ENCODE measurements at places on chromosomes 11 and 22.
A peak's percentile ranks its signal among the peaks of the same experiment; 100 is the strongest.

- DNase-seq = no peak
Observed at GRCh38 chr11:85114786-85115185, 512.4 kb downstream of the DLG2 start.

DNA sequence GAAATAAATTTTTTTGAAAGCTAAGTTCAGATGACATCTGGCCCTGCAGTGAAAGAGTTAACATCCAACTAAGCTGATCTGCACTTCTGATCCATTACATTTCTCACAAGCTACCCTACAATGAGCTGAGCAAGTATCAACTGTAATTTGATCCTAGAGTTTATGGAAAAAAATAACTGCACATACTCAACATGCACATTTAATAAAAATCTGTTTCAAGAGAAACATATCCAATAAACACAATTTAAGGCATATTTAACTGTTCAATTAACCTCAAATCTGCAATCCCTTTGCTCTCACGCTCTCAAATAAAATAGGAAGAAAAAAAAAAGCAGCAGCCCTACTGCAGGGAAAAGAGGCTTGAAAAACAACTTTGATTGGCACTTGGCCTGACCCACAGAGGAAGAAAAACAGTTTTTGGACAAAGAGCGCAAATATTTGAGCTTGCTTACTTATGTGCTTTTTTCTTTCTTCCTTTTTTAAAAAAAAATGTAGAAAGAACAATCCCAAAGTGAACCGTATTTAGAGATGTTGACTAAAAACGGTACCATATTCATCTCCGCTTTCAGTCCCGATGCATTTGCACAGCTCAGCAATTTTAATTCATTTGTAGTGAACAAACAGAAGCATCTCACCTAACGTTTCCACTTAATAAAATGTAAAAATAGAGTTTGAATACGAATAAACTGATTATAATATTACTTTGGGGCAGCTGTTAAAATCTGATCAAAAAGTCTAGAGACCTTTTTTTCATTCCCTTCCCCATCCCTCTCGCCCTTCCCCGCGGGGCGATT, 1.6 kb downstream of the SESN3 start:
- no peak for DNase-seq

DNA sequence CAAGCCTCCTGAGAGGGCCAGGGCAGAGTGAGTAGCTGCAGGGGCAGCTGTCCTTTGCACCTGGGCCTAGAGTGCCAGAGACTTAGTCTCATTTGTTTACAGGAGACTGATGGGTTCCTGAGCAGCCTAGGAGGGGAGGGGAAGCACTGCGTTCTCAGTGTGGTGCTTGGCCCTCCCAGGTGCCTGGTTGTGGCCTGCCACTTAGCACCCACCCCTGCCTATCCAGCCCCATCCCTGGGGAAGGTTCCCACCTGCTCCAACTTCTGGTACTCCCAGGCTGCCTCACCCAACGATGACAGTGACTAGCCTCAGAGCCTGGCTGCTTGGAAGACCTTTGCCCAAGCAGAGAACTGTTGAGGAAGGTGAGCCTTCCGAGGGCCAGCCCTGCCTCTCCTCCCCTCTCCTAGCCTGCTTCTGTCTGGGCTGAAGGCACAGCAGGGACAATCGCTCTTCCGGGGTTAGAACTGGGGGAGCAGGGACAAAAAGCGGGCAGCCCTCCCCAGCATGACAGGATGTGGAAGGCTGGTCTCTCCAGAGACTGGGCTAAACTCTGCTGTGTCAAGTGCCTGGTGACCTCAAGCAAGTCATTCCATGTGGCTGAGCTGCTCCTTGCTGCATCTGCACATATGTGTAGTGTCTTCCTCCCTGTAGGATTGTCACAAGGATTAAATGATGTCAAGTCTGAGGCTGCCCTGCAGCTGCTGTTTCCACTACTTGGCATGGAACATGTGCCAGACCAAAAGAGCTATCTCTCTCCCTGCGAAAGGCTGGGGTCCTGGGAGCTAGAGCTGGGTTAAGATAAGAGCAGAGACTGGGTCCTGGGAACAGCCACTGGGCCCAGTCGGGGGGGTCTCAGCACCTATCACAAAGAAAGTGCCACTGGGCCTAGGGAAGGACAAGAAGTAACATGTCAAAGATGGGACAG, 9.9 kb downstream of the KCNQ1OT1 start:
- DNase-seq = no peak

DNA sequence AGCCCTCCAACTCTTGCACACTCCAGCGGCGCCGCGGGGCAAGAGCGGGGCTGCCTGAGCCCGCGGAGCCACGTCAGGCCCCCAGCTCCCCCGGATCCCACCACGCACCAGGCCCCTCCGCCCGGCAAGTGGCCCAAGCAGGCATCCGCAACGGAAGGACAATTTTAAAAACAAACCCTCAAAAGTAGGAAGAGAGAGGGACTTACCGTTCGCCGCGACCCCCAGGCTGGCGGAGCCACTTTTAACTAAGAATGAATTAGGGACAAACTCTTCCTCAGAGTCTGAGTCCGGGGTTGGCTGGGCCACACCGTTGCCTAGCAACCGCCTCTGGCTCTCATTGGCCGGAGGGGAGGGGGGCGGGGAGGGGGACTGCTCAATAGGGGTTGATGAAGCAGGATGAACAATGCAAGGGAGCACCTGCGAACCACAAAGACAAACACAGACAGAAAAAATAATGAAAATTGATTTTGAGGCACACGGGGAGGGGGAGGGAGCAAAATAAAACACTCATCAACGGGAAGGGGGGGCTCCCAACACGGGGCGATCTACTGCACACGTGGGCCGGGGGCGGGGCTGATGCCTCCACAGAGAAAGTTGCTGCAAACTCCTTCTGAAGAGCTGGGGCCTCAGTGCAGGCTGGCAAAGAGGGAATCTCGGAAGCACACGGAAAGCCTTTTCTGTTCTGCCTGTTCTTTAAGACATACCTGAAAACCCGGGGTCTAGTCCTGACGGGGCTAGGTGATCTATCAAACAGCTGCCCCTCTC, 387.5 kb upstream of the NARS2 start:
- DNase-seq = no peak

GRCh38 chr11:45671246-45672171, 6.1 kb upstream of the CHST1 start:
- no peak for DNase-seq

- DNase-seq = no peak
Observed at GRCh38 chr11:134513585-134514120, 101.6 kb upstream of the B3GAT1 start.

DNA sequence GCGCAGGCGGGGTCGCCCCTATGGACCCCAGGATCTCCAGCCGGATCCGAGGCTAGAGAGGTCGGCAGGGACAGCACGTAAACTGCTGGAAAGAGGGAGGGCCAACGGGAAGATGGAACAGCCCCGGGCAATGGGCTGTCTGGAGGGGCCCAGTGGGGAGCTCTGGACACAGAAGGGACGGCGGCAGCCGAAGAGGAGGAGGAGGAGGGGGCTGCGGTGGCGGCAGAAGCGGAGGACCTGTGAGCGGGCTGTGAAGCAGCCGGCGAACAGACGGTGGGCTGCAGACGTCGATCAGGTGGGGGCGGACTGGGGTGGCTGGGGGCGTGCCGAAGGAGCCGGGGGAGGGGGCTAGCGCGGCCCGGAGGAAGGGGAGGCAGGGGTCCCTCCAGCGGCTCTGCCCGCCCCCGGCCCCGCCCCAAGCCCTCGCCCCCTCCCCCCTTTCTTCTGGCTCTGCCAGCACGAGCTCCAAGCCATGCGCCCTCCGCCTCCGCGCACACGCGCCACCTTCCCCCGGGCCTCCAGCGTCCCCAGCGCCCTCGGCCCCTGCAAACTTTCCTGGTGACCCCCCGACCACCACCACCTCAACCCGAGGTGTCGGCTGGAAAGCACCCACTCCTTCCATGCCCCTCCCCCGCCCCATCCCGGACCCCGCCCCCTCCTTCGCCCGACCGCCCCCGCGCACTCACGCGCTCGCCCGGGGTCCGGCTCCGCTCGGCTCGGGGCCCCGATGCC, 432 bp downstream of the TNKS1BP1 start:
- no peak for DNase-seq

DNA sequence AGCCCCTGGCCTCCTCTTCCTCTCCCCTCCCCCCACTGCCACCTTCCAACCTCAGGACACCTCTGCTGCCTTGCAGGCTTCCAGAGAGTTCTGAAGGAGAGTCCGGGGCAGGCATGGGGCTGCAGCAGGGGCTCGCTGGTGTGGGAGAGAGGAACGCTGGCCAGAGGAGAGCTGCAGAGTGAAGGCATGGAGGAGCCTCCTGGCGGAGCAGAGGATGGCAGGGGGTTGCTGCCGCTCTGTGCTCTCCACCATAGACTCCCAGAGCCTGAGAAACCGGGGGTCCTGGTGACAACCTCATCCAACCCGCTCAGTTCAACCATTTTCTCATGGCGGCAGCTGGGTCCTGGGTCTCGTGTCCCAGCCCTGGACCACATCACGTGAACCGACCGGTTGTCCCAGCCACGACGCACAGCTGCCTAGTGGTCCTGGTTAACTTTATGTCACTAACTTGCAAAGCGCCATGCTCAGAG, 17.5 kb downstream of the MRGPRG start:
- no peak for DNase-seq

DNA sequence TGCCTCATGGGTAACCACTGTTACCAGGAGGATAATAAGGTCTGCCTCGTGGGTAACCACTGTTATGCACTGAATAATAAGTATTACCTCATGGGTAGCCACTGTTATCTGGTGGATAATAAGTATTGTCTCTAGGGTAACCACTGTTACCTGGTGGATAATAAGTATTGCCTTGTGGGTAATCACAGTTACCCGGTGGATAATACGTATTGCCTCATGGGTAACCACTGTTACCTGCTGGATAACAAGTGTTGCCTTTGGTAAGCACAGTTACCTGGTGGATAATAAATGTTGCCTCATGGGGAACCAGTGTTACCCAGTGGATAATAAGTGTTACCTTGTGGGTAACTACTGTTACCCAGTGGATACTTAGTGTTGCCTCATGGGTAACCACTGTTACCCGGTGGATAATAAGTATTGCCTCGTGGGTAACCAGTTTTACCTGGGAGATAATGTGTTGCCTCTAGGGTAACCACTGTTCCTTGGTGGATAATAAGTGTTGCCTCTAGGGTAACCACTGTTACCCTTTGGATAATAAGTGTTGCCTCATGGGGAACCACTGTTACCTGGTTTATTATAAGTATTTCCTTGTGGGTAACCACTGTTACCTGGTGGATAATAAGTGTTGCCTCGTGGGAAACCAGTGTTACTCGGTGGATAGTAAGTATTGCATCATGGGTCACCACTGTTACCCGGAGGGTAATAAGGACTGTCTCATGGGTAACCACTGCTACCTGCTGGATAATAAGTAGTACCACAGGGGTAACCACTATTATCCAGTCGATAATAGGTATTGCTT, 10.6 kb upstream of the NXPE4 start:
- DNase-seq = no peak

DNA sequence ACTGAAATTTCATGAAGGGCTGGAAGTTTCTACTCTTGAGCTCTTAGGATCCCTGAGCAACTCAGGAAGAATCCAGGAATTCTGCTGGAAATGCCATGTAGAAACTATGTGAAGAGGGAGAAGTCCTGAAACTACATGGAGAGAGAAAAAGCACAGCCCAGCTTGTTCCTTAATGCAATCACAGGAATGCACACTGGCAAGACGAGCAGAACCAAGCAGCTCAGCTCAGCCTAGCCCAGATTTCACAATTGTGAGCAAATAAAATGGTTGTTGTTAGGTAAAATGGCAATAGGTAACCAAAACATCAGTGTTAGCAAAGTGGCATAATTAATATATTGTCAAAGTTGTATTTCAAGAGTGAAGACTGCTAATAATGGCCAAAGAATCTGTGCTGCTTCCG, 28.1 kb downstream of the ZNF214 start:
- no peak for DNase-seq

DNA sequence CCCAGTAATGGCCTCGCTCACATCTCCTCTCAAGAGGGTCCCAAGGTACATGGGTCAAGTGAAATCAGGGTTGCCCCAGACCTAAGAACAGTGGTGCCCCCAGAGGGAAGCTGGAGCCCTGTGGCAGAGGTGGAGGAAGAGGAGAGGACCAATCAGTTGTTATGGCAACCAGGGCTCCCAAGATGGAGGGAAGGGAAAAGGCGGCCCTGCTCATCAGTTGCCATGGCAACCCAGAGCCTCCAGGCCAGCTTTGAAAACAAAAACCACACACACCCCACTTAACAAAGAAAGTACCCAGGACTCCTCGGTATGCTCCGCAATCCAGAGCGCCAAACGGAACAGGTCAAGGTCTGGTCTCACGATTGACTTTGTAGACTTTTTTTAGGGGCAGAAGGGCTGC, 53.5 kb upstream of the SLC35C1 start:
- DNase-seq = no peak

GRCh38 chr22:40410272-40410671, 39.9 kb downstream of the SGSM3 start:
- no peak for DNase-seq

- DNase-seq = no peak
Observed at GRCh38 chr11:108871152-108871551, 206.3 kb downstream of the DDX10 start.

- DNase-seq = no peak
Observed at GRCh38 chr11:43135966-43136534, 175.7 kb upstream of the API5 start.

DNA sequence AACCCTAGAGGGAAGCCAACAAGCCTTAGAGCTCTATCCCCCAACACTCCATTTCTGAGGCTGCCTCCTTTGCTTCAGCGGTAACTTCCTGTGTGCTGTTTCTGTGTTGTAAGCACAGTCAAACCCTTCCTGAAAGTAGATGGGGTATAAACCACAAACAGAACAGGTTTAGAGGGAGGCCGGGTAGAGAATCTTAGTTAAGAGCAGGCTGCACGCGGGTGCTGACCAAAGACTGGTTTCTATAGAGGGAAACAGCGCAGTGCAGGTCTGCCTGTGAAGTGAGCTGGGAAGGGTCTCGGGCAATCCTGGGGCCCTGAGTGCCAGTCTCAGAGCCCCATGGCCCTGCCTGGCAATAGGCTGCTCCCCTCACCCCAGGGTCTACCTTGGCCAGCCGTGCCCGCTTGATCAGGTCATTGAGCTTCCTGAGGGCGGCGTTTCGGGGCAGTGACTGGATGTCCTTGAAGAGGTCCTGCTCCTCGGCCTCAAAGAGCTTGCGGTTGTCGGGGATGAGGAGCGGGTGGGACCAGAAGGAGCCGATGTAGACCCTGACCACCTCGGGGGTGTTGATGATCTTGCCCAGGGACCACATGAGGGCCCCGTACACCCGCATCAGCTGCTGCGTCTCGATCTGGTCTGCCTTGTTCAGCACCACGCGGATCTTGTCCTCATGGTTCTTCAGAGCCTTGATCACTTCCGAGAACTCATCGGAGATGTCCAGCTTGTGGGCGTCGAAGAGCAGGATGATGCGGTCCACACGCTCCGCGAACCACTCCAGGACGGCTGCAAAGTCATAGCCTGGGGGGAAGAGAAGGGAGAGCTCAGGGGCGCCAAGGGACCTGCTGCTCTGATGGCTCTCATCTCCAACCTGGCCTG, 15.3 kb upstream of the CDC42BPG start:
- peak; percentile 93 for DNase-seq

DNA sequence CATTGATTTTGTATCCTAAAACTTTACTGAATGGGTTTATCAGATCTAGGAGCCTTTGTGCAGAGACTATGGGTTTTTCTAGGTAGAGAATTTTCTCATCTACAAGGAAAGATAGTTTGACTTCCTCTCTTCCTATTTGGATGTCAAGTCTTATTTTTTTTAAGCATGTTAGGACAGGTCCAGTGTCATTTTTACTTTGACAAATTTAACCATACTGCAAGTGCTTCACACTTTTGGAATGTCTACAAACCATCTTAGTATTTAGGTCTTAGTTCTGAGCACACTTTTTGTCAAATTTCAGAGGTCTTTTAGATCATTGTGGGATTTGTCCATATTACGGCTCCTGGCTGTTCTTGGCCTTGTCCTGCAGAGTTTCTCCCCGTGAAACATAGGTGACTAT, 715.2 kb upstream of the RAG2 start:
- DNase-seq = no peak

Measured in GF-D8 (cell line).